ENCODE measurements at places on chromosomes 5 and 9. TPM values are rescaled to one million over a fixed set of nuclear protein-coding genes. Genes with fewer than 3 reads are reported as not detected.

SCGB3A2 gene
- total RNA-seq: not detected

PCDHGC4 gene
- 1.3 TPM for total RNA-seq

SWI5 gene
- total RNA-seq: 15.1 TPM

CLIC3 gene
- total RNA-seq: 5.5 TPM

FGF18 gene
- total RNA-seq: 0.29 TPM

FAM114A2 gene
- 35.1 TPM for total RNA-seq

SLC46A2 gene
- total RNA-seq: 5.8 TPM

LCN9 gene
- total RNA-seq: not detected

ACTBL2 gene
- not detected for total RNA-seq

DNA sequence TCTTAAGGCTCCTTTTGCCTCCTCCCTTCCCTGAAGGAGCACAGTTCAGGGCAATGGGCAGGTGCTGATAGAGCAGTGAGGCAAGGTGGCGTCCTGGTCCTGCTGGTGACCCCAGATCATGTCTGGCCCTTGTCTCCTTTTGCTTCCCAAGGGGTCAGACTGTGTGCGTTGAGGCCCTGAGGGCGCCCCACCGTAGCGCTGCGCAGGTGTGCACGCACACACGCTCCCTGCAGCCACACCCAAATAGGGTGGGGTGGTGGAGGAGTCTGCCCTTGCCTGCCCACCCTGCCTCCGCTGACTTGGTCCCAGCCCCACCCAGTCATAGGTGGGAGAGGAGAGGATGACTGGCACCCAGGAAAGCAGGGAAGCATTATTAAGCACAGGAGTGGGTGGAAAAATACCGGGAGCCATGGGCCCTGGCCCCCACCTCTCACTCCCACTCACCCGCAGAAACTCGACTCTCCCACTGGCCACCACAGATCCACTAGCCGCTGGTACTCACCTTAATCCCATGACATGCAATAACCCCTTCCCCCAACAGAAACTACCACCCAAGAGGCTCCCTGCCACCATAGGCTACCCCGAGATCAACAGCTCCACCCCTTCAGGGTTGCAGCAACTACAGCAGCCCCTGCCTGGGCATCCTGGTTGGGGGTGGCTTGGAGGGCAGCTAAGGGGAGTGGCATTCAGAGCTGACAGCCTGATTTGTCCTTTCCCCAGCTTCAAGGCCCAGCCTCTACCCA is 16.7 kb downstream of the PDLIM4 start:
- H3K27me3 ChIP-seq: no peaks in the 10 kb centered on the region
- H3K36me3 ChIP-seq: no peaks in the 10 kb centered on the region
- peak; percentile 63 for DNase-seq
- no peak overlapping the region for H3K4me3 ChIP-seq

GRCh38 chr9:70551396-70551795 is 136.9 kb upstream of the KLF9 start:
- H3K27me3 ChIP-seq: no peaks in the 10 kb centered on the region
- no peak overlapping the region for H3K27ac ChIP-seq
- DNase-seq: no peak

DNA sequence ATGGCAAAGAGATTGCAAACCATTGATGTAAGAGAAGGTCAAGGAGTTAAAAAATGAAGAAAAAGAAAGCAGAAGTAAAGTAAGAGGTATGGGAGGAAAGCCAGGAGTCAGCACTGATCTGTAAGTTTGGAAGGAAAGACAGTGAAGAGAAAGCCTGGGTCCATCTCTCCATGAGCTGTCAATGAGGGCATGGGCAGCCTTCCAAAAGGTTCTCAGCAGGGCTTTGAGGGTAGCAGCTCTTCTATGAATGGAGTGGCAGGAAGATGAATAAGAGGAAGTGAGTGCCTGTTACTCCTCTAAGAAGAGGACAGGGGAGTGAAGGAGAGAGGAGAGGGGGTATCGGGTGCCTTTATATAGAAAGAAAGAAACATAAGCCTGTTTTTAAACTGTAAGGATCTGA is 97.1 kb downstream of the ADCY2 start:
- H3K27me3 ChIP-seq: no peaks in the 10 kb centered on the region
- no peaks in the 10 kb centered on the region for H3K36me3 ChIP-seq
- H3K4me3 ChIP-seq: no peak overlapping the region
- H3K4me1 ChIP-seq: no peaks in the 10 kb centered on the region

- no peak overlapping the region for H3K27ac ChIP-seq
- no peak for DNase-seq
- peaks cover 16% of the 10 kb centered on the region for H3K4me1 ChIP-seq
- H3K4me3 ChIP-seq: no peak overlapping the region
These were observed 33.5 kb upstream of the PIK3R1 start for GRCh38 chr5:68182094-68182493.

DNA sequence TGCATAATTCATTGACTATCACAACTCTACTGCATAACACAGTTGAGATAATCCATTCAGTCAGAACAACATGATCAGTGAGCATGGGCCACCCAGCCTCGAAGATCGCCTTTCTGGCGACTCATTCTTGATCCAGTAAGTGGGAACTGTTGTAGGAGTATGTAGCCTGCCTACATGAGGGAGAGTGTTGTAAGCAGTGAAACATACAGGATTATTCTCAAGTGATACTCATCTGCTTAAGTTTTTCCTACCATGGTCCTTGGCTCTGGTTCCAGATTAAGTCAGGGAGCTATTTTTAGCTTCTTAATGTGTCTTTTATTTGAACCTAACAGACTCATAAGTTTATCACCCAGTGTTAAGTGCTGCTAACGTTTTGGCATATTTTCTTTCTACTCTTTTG is 44.0 kb downstream of the TNPO1 start:
- no peaks in the 10 kb centered on the region for H3K27me3 ChIP-seq
- H3K4me1 ChIP-seq: peaks cover 6% of the 10 kb centered on the region
- peaks cover 37% of the 10 kb centered on the region for H3K36me3 ChIP-seq
- no peak overlapping the region for H3K4me3 ChIP-seq
- no peak for DNase-seq

DNA sequence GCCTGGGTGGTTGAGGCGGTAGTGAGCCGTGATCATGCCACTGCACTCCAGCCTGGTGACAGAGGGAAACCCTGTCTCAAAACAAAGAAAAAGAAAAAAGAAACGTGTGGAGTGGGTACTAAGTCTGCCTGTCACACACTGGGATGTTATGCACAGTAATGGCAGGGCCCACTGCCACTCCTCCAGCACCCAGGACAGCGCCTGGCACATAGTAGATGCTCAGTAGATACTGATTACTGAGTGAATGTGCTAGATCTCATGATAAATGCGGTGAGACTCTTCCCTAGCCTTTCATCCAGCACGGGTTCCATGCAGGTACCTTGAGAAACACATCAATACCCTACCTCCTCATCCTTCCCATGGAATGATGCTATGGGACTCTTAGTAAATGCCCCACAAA is 87.4 kb upstream of the HSPA9 start:
- no peak for DNase-seq
- no peak overlapping the region for H3K4me3 ChIP-seq
- H3K27ac ChIP-seq: no peak overlapping the region
- H3K36me3 ChIP-seq: no peaks in the 10 kb centered on the region

GRCh38 chr5:60487476-60487875 is 212.5 kb downstream of the DEPDC1B start:
- no peaks in the 10 kb centered on the region for H3K4me1 ChIP-seq
- DNase-seq: no peak
- no peak overlapping the region for H3K27ac ChIP-seq
- no peak overlapping the region for H3K4me3 ChIP-seq
- H3K27me3 ChIP-seq: no peaks in the 10 kb centered on the region

- DNase-seq: peak; percentile 47
- H3K4me3 ChIP-seq: no peak overlapping the region
- H3K4me1 ChIP-seq: no peaks in the 10 kb centered on the region
- H3K27me3 ChIP-seq: no peaks in the 10 kb centered on the region
These were observed 122.8 kb downstream of the ADAMTS2 start for GRCh38 chr5:179222246-179223017.

DNA sequence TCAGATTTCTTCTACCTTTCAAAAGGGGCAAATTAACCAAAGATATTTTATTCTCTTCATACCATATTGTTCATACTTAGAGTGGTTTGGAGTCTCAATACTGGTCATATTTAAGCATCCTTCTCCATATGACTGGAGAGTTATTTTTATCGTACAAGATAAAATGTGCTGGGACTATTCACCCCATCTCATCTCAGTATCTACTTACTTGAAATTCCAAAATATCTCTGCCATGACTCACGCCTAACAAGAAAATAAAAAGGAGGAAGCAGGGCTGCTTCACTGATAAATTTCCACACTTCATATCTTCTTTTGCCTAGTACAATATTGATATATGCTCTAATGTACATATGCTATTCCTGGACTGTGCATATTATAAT is 277.9 kb upstream of the CDH9 start:
- H3K36me3 ChIP-seq: no peaks in the 10 kb centered on the region
- H3K27me3 ChIP-seq: no peaks in the 10 kb centered on the region
- no peak overlapping the region for H3K4me3 ChIP-seq
- DNase-seq: no peak
- no peak overlapping the region for H3K27ac ChIP-seq

DNA sequence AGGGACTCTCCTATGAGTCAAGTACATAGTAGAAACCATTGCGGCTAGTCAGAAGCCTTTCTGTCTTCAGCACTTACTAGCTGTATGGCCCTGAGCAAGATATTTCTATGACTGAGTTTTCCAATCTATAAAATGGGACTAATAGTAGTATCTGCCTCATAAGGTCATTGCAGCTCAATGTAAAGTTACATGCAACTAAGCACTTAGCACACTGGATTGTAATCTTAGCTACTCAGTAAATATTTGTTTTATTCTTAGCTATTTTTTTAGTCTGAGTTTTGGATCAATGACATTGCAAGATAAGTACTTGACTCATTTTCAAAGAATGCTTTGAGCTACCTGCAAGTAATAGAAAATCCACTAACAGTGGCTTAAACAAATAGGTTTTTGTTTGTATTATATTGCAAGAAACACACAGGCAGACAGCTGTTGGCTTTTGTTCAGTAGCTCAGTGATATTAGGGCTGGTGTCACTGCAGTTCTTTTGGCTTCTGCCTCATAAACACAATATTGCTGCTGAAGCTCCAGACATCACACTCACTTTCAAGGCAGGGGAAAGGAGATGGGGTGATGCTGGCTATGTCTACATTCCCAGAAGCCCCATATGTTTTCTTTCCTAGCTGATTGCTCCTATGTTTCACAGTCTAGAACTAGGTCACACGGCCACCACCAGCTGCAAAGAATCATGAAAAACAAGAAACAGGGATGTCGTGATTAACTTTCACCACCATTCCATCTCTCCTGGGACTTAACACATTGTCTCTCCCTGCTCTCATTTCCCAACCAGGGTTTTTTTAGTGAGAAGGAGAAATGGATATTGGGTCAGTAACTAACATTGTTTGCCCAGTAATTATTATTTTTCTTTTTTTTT is 26.9 kb upstream of the FAT2 start:
- H3K4me3 ChIP-seq: no peak overlapping the region
- H3K27me3 ChIP-seq: no peaks in the 10 kb centered on the region
- H3K36me3 ChIP-seq: no peaks in the 10 kb centered on the region
- no peaks in the 10 kb centered on the region for H3K4me1 ChIP-seq
- no peak for DNase-seq

- H3K4me3 ChIP-seq: no peak overlapping the region
- no peak for DNase-seq
- no peak overlapping the region for H3K27ac ChIP-seq
- no peaks in the 10 kb centered on the region for H3K27me3 ChIP-seq
- no peaks in the 10 kb centered on the region for H3K36me3 ChIP-seq
These were observed 193.8 kb upstream of the GAS1 start for GRCh38 chr9:87141124-87141523.

DNA sequence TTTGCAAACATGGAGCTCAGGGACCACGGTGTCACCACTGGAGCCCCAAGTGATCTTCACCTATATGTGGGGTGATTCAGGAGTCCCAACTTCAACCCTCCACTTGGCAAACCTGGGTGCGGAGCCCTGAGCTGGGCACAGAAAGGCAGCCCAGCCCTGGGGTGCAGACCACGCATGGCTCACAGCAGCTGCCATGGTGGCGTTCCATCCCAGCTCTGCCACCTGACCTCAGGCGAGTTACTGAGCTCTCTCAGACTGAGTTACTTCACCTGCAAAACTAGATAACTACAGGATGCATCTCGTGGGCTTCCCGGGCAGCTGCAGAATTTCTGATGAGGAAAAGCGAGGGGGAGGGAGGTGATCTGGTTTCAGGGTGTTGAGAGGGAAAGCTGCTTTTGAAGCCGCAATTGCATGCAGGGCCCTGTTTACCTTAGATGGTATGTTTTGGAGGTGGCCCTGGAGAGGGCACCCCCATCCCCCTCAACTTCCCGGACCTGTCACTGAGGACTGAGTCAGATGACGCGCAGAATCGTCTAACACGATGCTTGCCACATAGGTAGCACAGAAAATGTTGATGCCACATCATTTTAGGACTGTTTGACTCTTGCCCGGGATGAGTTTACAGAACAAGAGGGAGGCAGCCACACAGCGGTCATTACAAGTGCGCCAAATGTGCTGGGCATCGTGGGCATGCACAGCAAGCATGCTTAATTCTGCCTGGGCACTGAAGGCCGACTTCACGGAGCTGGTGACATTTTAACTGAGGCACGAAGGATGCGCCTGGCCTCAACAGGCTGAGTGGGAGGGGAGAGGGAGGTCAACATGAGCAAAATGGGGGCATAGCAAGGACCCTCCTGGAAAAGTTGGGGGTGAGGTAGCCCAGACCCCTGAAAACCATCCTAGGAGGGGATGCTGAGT is 154.6 kb downstream of the COL23A1 start:
- H3K36me3 ChIP-seq: no peaks in the 10 kb centered on the region
- no peak overlapping the region for H3K27ac ChIP-seq
- no peaks in the 10 kb centered on the region for H3K4me1 ChIP-seq
- DNase-seq: no peak
- no peaks in the 10 kb centered on the region for H3K27me3 ChIP-seq

- no peaks in the 10 kb centered on the region for H3K36me3 ChIP-seq
- H3K4me1 ChIP-seq: no peaks in the 10 kb centered on the region
- H3K27ac ChIP-seq: no peak overlapping the region
- DNase-seq: no peak
- H3K27me3 ChIP-seq: no peaks in the 10 kb centered on the region
These were observed 77.7 kb downstream of the HOMER1 start for GRCh38 chr5:79436224-79436623.
